ENCODE measurements at places on chromosomes 1 and 21. TPM values are rescaled to one million over a fixed set of nuclear protein-coding genes. Genes with fewer than 3 reads are reported as not detected.

The OR14K1 gene
- not detected for polyA plus RNA-seq

DNA sequence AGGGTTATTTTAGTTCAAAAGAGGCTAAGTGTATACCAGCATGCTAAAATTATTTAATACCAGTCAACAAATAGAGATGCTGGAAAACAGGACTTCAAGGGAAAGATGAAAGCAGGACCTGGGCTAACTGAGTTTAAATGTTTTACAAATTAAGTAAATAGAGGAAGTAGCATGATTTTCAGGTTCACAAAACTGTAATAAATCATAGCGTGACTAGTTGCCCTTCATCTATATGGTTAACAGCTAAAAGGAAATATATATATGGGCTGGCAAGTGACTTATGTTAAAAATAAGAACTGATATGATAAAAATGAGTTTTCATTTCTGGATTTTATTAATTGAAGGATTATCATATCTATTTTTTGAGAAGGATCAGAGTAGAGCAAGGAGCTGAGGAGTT, 25.6 kb downstream of the DPYD start:
- DNase-seq, result no peak

DNA sequence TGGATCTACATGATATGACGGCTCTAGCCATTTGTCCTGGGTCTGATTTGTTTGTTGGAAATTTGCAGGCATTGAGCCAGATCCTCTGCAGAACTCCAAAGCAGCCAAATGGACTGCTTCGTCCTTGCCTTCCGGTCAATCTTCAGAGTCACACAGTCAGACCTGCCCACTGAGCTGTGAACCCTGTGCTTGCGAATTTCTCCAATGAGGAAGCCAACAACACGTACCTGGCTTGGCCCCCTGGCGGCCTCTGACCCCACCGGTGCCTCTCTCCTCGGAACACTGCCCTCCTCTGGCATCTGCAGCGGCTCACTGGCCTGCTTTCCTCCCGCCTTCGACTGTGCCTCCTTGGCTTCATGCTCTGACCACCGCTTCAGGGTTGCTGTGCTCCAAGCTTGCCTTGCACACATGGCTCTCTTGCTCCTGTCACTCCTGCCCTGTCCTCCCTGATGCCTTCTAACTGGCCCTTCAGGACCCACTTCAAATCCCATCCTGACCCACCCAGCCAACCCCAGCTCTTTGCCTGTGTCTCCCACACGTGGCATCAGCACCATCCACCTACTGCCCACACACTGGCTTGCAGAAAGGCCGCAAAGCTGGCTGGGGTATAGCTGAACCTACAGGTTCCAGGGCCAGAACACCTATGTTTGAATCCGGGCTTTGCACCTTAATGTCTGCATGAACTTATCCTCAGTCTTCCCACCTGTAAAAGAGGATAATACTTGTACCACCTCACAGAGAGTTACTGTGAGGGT, 128.2 kb downstream of the KCNN3 start:
- no peak for DNase-seq

DNA sequence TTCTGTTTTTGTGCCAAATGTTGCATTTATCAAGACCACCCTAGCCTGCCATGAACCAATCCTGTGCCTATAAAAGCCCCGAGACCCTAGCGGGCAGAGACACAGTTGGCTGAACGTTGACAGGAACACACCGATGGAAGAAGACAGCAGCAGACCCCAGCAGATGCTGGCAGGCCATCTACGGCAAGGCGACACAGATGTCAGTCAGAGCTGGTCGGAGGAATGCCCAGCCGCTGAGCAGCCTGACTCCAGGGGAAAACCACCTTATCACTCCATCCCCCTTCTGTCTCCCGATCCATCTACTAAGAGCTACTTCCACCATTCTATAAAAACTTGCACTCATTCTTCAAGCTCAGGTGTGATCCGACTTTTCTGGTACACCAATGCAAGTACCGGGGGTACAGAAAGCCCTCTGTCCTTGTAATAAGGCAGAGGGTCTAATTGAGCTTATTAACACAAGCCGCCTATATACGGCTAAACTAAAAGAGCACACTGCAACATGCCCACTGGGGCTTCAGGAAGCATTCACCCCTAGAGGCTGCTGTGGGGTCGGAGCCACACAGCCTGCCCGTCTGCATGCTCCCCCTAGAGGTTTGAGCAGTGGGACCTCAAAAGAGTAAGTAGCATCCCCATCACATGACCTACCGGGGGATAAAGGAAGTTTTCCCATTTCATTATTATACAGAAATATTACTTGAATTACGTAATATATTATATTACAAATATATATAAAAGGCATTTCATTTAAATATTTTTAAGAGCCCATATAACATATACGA, 1156.3 kb upstream of the B3GALT2 start:
- no peak for DNase-seq
